ENCODE measurements at places on chromosomes 7 and 10. TPM values are rescaled to one million over a fixed set of nuclear protein-coding genes. Genes with fewer than 3 reads are reported as not detected.

- DNase-seq = no peak
These were observed 37.6 kb downstream of the EEPD1 start for GRCh38 chr7:36190447-36191291.

- DNase-seq = peak; percentile 70
These were observed 5.0 kb downstream of the FOXP2 start for GRCh38 chr7:114419441-114420272.

DNA sequence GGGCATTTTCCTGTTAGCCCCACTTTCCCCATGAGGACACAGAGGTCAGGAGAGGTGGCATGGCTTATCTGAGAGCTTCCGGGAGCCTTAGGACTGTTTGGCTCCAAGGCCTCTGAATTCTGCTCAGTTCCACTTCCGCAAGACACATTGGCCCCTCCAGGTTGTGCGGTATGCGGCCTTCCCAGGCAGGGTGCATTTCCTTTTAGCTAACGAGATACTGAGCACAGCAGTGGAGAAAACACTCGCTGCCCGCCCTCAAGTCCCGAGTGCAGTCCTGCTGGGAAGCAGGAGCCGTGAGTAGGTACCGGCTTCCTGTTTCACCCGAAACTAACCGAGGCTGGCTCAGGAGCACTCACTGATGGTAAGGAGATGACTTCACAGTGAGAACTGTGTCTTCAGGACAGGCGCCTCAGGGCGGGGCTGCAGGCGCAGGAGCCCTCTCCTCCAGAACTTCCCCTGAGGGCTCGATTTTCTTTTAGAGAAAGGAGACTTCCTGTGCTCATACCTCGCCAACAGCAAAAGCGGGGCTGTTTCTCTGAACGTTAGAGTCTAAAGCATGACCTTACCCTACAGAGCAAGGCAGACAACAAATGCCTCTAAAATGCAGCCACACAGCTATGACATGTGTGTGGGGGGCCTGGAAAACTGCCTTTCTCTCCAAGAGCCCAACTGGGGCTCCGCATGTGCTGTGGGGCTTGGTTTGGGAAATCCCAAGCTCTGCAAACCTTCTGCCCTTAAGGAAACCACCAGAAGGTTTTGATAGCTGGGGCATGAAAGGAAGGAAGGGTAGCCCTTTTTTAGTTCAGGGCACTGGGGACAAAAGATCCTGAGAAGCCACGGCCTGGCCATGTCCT is 25.9 kb downstream of the RGS10 start:
- no peak for DNase-seq

- no peak for DNase-seq
These were observed 246.4 kb upstream of the GRB10 start for GRCh38 chr7:51029131-51029530.

GRCh38 chr10:126732868-126733267 is 62.4 kb upstream of the C10orf90 start:
- DNase-seq = peak; percentile 64

GRCh38 chr7:103124429-103124979 is 24.4 kb downstream of the NAPEPLD start:
- DNase-seq = no peak

DNA sequence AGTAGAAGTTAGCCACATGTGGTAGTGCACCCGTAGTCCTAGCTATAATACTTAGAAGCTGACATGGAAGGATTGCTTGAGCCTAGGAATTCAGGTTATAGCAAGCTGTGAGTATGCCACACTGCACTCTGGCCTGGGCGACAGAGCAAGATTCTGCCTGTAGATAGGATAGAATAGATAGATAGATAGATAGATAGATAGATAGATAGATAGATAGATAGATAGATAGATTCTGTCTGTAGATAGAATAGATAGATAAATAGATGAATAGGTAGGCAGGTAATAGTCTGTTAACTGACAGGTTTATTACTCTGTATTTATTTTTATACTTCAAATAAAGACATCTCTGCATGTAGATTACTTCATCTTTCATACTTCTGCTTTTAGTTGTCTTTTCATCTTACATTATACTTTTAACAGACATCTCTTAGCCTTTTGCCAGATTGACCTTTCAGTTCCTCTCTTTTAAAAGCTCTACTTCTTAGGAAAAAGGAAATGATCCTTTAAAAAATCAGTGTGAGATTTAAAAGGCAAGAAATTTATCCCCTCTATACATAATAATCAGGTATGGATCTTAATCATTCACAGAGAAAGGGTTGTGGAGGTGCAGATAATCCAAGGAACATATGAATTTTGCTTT is 31.8 kb downstream of the CCAR1 start:
- DNase-seq = no peak

GRCh38 chr7:131522325-131522930 is 34.0 kb downstream of the PODXL start:
- DNase-seq = no peak

DNA sequence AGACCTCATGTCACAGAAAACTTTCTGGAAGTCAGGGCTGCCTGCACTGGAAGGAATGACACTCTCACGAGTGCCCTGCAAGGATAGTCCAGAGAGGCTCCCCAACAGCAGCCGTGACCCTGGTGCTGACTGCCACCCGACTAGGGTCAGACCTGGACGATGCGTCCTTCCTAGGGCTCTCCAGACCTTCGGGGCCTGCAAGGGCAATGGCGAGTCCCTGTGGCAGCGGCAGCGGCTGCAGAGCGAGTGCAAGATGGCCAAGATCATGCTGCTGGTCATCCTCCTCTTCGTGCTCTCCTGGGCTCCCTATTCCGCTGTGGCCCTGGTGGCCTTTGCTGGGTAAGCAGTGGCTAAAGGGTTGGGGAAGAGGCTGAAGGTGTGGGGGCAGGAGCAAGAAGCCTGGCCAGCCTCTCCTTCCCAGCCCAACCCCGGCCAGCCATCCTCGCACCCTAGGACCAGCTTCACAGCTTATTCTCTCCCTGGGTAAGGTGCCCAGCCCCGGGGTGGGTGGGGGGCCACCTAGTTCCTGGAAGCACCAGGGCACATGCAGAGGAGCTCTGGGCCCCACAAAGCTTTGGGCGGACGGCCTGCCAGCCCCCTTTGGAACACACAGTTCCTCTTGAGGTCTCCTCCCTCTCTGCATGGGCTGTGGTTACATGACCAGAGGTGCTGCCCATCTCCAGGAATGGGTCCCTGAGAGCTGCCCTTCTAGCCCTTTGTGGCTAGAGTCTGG is 5.5 kb downstream of the OPN4 start:
- DNase-seq = no peak

DNA sequence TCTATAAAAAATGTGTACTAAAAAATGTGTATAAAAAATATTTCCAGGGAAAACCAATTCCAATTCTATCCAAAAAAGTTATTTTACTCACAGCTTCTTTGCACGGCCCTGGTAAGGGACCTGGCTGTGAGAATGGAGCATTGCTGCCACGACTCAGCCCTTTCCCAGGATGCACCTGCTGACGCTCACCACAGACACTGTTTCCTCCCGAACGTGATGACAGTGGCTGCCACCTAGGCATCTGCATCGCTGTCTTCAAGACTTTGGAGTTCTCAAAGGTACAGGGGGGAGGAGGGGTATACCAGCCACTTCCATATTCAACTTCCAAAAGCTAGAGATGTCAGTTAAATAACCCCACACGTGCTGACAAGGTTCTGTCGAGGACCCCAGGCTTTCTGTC is 23.9 kb upstream of the PTPRN2 start:
- DNase-seq = no peak

GRCh38 chr10:77927402-77928246 is 1.1 kb upstream of the DLG5 start:
- peak; percentile 32 for DNase-seq

DNA sequence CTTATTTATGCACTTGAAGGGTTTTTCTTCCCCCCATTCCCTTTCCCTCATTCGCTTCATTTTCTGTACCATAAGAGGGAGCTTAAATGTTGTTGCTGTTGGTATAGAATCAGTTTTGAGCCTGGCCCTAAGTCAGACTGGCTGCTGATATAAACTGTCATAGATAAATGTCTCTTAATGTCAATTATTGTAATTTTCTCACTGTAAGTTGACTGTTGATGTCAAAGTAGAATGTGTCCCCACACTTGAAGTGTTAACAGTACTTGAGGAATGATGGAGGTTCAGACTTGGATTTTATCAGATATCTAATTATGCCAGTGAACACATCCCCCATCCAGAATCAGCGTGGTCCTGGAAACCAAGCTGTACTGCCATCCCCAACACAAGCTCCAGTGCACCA is 87.8 kb downstream of the PRR15 start:
- DNase-seq = no peak

GRCh38 chr7:23345601-23346000 is 46.5 kb downstream of the MALSU1 start:
- no peak for DNase-seq

- no peak for DNase-seq
These were observed 169.2 kb downstream of the HGF start for GRCh38 chr7:81600608-81601007.

- DNase-seq = no peak
These were observed 90.9 kb downstream of the MLLT10 start for GRCh38 chr10:21624951-21625350.

GRCh38 chr7:109844362-109844761 is 1246.6 kb upstream of the LRRN3 start:
- DNase-seq = peak; percentile 53

- DNase-seq = no peak
These were observed 59.3 kb downstream of the DLG5 start for GRCh38 chr10:77867124-77867719.

DNA sequence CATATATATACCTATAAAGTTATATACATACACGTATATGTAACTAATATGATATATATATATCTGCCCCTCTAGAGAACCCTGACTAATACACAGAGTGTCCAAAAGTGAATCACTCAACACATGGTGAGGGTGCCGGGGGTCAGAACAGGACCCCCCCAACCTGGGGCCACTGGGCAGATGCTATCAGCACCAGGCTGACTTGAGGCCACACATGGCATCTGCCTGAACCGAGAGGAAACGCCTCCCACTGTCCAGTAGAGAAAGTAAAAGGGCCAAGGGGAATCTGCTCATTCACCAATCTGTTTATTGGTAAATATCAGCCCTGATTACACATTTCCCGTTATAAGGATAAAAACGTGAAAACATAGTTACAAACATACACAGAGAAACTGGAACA is 218.3 kb downstream of the PTPRN2 start:
- no peak for DNase-seq

GRCh38 chr7:134375206-134375605 is 58.5 kb upstream of the SLC35B4 start:
- no peak for DNase-seq

- no peak for DNase-seq
These were observed 45.8 kb downstream of the GLCCI1 start for GRCh38 chr7:8014399-8014798.

The VWDE gene
- total RNA-seq = 3.1 TPM

The PDZD7 gene
- not detected for total RNA-seq

The KAZALD1 gene
- 20.5 TPM for total RNA-seq

The PTPRN2 gene
- total RNA-seq = 3.1 TPM

The ZNF438 gene
- total RNA-seq = 7.6 TPM

The C10orf90 gene
- 3.8 TPM for total RNA-seq

The ODAD2 gene
- total RNA-seq = 1.0 TPM

The ADCYAP1R1 gene
- 8.3 TPM for total RNA-seq

The NEUROG3 gene
- not detected for total RNA-seq

The TRIM50 gene
- 0.31 TPM for total RNA-seq

The TSPAN12 gene
- total RNA-seq = 53.9 TPM

All from tongue (tissue), 3 donors.